Stimulated activated CD4-positive, alpha-beta T cell treated with anti-CD3 and anti-CD28 coated beads, Interleukin-2, amount 100 ng/mL, for 24 hours (primary cell): ENCODE measurements at places on chromosomes 2 and 18.

DNA sequence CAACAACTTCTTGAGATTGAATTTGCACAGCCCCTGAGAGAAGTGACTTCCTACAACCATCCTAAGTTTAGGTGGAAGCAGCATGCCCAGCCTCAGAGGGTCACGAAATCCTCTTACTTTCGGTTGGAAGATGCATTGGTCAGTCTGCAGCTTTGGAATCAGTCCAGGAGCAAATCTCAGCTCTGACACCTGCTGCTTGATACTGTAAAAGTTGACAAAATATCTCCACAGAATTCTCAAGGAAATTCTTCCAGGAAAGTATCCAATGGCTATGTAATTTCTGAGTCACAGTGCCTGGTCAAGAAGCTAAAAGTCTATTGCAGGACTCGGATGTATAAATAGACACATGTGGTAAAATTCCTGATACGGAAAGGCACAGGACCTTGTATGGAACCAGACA lies 414.5 kb upstream of the GYPC start:
- no peak for DNase-seq

DNA sequence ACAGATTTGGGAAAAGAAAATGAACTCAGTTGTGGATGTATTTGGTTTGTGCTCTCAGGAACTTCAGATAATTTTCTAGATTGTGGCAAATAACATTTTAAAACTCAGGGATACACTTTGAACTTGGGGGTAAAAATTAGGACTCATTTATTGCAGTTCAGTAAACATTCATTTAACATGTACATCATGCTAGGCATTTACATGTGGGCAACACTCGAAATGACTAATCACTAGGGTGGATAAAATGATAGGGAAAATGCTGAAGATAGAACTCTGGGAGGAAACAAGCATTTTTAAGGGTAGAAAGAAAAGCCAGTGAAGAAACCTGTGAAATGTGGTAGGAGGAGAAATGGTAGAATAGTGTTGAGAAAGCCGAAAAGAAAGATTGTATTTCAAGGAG lies 7.8 kb downstream of the FAM117B start:
- DNase-seq = no peak

DNA sequence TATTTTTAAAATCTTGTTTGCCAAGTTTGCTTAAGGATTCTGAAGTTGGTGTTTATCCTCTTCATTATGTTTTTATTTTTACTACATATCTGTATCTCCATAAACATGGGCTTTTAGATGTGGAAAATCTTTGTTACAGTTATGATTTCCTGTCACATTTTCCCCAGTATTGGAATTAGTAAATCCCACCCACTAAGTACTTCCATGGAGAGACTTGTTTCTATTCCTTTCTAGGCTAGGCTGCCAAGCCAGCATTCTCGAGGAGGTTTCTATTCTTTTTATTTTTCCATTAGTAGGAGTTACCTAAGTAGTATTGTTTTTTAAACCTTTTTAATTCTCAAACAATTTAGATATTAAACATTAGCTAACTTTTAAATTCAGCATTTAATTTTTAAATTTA lies 22.1 kb downstream of the PKP4 start:
- no peak for DNase-seq

- no peak for DNase-seq
Observed at GRCh38 chr2:55530539-55531081, 11.1 kb downstream of the CFAP36 start.

DNA sequence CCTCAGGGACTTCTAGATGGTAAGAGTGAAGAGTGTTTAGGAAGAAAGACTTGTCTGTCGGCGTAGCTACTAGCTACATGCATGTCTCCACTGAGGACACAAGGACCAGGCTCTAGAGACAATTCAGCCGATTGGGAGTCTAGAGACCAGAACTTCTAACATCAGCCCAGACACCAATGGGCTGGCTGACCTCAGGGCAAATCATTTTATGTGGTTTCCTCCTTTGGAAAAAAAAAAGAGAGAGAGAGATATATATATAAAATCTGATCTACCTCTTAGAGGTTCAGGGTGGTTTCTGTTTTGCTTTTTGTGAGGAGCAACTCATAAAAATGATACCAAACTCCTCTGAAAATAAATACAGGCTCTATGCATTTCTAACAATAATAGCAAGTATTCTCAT lies 212.8 kb downstream of the BCL2 start:
- DNase-seq = no peak
